ENCODE measurements at places on chromosomes 5 and 9.

- DNase-seq, result no peak
Measured at GRCh38 chr5:10334831-10335230, 18.7 kb upstream of the MARCHF6 start.

DNA sequence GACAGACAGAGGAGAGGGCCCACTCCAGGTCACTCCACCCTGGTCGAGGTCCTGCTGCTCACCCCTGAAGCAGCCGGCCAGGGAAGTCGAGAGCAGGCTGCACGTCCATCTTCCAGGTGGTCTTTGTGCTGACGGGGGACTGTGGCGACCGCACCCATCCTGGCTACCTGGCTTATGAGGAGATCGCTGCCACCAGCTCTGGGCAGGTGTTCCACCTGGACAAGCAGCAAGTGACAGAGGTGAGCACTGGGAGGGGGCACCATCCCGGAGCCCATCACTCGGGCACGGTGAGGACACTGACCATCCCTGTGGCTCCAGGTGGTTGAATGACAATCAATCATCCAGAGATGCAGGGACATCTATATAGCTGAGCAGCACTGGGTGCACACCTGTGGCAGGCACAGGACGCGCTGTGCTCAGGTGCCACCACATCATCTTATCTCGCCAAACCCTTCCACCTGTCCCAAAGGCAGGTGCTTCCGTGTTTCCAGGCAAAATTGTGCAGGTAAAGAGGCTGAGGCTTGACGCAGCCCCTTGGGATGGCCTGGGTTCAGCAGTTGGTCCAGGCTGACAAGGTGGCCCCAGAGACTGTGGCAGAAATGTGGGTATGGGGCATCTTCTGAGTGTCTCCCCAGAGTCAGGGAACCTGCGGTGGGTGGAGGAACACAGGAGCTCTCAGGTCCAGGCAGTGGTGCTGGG lies 20.7 kb downstream of the HMCN2 start:
- DNase-seq, result no peak

DNA sequence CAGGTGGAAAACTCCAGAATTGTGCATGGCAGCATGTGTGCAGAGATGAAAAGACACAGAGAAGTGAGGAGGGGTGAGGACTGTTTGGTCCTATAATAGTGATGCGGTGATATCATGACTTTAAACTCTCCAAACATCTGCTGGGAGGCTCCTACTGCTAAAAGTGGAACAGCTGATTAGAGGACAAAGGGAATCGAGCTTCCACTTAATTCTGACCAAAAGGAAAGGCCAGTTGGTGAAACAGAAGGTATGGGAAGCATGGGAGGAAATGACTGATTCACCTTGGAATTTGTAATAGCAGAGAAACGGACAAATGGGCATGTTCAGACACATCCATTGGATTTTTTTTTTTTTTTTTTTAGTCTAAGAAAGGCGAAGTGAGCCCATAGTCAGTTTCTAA lies 67.5 kb upstream of the MAMDC2 start:
- no peak for DNase-seq

DNA sequence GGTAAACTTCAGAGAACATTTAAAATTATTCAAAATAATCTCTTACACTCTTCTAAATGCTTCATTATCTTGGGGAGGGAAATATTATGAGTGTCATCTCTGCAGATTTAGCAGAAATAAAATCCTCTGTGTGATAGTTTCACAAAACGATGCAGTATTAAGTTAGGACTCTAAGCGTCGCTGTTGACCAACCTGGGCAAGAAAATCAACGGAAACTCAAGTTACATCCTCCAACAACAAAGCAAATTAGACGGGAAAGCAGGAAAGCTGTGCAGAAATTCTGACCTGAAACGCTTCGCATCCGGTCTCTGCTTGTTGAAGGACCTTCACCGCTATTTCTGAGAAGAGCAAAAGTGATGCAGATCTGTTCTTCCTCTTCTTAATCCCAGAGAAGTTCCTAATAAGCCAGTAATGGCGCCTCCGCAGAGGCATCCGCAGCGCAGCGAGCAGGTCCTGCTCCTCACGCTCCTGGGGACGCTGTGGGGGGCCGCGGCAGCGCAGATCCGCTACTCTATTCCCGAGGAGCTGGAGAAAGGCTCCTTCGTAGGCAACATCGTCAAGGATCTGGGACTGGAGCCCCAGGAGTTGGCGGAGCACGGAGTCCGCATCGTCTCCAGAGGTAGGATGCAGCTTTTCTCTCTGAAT lies at the start of gene PCDHGA6:
TSS of gene PCDHGA6 (plus strand) at position 219 of the 645 bp plus-strand sequence. CDS start at position 412, 193 bp downstream.
- no peak for DNase-seq

- DNase-seq, result no peak
Measured at GRCh38 chr5:53002491-53002890, 13.3 kb downstream of the ITGA2 start.

- DNase-seq, result no peak
Measured at GRCh38 chr5:97365163-97365845, 182.3 kb upstream of the RIOK2 start.

DNA sequence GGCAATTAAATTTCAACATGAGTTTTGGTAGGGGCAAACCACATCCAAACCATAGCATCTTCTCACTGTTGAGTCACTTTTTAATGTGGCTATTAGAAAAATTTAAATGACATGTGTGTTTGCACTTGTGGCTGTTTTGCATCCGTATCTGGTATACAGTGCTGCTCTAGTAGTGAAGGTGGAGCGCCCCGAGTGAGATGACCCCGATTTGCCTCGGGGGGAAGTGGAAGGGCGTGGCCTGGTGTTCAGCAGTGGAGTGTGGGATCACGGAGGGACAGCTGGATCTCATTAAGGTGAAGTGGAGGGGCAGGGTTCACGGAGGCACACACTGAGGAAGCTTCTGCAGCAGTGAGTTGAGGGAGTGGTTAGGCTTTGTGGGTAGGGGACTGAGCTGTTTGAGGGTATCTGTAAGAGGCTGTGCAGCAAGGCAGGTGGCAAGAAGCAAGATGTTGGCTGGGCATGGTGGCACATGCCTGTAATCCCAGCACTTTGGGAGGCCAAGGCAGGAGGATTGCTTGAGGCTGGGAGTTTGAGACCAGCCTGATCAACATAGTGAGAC lies 6.2 kb upstream of the GMCL2 start:
- no peak for DNase-seq

GRCh38 chr5:38267372-38267771 lies 9.0 kb downstream of the EGFLAM start:
- DNase-seq, result no peak

DNA sequence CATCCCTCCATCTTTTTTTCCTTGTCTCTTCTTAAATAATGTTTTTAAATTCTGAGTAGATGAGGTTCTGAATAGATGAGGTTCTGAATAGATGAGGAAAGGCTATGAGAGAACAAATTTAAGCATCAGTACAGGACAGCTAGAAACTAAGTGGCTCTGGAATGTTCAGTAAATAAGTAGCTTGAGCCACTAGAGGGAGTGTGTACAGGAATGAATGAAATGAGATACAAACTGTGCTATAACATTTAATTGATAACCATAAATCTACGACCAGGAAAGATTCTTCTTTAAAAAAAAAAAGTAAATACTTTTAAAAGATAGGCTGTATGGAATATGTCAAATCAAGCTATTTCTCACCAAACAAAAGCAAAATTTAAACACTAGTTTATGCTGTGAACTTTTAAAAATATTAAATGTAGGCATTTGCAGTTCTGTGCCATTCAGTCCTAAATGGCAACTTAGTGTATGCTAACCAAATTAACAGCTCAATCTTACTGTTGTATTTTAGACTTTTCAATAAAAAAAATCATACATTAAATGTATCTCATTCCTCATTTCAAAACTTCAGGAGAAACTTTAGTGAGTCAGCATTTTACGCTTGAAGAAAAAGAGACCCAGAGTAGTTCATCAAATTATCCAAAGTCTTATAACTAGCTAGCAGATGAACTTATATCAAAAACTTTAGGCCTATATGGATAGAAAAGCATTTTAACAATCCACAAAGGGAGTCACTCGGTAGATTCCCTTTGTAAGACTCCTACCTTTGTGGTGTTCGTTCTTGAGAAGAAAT lies 70.4 kb upstream of the SNX2 start:
- DNase-seq, result no peak

DNA sequence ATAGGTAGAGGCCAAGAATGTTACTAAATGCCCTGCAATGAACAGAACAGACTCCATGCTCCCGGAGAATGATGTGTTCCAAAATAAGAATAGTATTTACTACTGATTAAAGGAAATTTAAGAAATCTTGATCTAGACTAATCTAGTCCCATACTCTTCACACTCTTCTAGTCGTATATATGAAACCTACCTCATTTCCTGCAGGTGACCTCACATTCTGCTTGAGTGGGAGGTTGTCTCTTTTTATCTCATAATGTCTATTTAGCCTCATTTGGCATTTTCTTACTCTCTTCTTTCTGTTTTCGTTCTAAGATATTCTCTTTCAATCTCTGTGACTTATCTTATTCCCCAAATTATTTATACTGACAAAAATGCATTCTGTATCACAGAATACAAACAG lies 9.2 kb upstream of the SHOC1 start:
- no peak for DNase-seq

GRCh38 chr5:170614065-170614490 lies 110.3 kb downstream of the KCNIP1 start:
- DNase-seq, result no peak

DNA sequence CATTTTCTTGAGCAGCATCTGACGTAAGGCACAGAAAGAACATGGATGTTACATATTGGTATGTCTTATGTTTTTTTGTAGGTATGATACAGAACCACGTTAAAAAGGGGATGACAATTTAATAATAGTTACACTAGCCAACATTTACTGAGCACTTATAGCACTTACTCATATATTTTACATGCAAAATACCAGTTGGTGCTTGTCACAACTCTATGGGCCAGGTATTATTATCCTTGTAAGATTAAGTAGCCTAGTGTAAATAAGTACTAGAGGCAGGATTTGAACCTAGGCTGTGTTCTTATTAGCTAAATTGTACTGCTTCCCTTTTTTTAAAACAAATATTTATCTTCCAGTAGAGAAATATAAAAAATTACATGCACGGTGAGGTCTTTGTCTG lies 83.5 kb downstream of the RANBP17 start:
- no peak for DNase-seq

DNA sequence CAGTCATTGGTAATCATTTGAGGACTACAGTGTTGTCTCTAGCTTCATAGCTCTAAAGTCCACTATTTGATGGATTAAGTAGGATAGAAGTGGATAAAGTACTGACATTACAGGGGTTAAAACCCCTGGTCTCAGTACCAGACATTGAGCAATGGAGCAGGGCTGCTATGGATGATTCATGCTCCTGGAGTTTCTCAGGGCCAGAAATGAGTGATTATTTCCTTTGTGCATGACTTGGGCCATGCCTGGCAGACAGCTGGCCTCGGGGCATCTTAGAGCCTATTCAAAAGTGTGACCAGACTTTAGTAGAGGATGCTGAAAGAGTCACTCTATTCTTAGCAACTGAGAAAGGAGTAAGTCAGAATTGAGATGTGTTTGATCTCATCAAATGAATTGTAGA lies 350.7 kb upstream of the TLE4 start:
- DNase-seq, result no peak

- no peak for DNase-seq
Measured at GRCh38 chr5:22053195-22053594, 799.9 kb downstream of the CDH12 start.

GRCh38 chr5:29277642-29278041 lies 1915.8 kb upstream of the CDH6 start:
- DNase-seq, result no peak

- DNase-seq, result no peak
Measured at GRCh38 chr9:138011951-138012500, 134.4 kb downstream of the CACNA1B start.

GRCh38 chr9:95494022-95494415 lies 22.8 kb downstream of the PTCH1 start:
- no peak for DNase-seq

DNA sequence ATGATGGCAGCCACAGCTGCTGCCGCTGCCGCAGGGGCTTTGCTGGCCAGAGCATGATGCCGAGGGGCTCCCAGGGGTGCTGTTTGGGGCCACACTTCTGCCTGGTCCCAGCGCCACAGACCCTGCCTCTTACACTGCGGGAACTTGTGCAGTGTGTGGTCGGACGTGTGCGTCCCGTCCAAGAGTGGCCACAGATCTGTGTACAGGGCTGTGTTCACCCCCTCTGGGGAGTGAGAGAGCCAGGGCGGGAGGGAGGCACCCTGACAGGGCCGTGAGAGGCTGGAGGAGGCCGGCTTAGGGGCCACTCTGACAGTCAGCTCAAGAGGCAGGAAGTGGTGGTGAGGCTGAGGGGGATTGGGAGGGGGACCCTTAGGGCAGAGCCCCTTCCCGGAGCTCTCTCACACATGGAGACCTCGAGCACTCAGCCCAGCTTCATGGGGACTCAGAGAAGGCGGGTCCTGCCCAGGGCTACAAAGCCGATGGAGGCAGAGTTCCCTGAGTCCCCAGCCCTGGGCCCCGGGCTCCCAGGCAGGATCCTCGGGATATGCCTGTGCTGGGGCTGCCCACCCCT lies 13.1 kb upstream of the CARD19 start:
- DNase-seq, result no peak

DNA sequence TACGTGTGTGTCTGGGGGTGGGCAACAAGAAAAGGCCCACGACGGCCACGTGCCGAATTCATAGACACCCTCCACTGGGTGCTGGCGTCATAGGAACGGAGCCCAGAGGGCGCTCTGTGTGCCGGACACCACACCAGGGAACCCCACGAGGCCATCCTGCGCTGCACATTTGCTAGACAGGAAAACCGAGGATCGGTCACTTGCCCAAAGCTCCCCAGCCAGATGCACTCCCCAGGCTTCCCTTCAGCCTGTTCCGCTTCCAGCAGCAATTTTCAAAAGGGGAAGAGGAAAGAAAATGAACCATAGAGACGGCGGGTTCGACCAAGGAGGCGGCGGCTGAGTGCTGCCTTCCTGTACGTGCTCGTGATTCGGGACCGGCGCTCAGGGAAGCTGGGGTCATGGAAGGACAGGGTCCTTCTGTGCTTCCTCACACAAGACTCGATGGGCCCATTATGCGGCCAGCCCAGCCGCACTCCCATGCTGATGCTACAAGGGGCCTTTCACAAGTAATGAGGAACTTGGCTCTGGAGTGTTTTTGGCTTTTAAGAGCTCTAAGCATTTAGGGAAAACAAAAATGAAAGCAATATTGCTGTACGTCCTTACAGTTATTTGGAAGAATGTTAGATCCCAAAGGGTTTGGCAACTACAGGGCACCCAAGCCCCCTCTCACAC lies 124.6 kb upstream of the SARDH start:
- no peak for DNase-seq

DNA sequence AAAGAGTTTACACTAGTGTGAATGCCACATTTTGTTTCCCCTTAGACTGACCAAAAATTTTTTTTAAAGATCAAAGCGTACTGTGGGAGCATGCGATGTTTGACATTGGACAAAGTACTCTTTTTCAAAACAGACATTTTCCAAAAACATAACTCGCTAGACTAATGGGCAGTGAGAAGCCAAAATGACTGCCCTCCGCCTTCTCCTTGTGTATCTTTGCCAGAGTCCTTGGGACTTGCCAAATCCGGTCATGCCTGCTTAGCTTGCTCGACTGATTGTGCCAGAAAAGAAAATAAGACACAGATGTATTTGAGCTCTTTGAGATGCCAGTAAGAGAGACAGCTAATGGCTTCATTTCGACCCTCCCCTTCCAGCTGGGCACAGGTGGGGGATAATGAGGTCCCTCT lies 157.5 kb downstream of the MAPKAP1 start:
- no peak for DNase-seq
